ENCODE measurements at places on chromosomes 11 and 22. TPM values are rescaled to one million over a fixed set of nuclear protein-coding genes. Genes with fewer than 3 reads are reported as not detected.

GRCh38 chr11:129287920-129288319 lies 87.7 kb upstream of the BARX2 start:
- no peak for DNase-seq

KLHL35 gene
- total RNA-seq, result 0.57 TPM

P2RY2 gene
- total RNA-seq, result 0.52 TPM

- DNase-seq, result no peak
Observed at GRCh38 chr11:34165786-34166555, 60.5 kb downstream of the NAT10 start.

OR51E1 gene
- total RNA-seq, result 0.33 TPM

DNA sequence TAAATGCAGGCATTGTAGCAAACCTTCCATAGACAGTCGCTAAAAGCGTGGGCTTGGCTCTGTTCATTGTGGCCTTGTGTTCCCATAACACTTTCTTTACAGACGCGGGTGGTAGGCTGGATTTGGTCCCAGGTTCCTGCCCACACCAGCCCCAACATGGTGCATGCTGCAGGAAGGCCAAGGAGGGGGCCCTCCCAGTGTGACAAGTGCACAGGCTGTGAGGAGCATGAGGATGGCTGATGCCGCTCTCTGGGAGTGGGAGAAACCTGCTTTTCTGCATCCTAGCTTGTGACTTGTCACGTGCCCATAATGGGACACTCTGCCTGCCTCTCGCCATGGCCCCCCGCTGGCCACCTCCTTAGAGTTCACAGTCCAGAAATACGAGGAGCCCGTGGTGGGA lies 161.8 kb upstream of the B3GAT1 start:
- DNase-seq, result no peak

E2F8 gene
- total RNA-seq, result 5.5 TPM
